ENCODE measurements at places on chromosomes 11 and 22.

DNA sequence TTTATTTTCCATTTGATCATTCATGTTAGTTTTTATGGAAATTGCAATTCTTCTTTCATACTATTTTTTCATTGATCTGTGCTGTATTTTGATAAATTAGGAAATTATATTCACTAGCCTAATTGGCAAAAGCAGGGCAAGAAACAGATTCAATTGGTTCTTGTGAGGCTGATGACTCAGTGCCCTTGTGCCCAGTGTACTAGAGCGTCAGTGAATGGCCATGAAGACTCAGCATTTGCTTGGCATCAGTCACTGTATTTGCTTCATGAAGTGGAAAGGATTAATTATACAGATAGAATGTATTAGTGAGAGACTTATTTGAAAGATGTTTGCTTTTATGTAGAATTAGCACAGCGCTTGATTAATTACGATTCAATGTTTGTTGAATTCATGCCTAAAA is 31.8 kb downstream of the MRGPRX1 start:
- no peak for DNase-seq

GRCh38 chr11:72100462-72100861 is 2.6 kb downstream of the LAMTOR1 start:
- no peak for DNase-seq

- DNase-seq = no peak
These were observed 39.3 kb downstream of the PDGFB start for GRCh38 chr22:39205344-39206021.

- no peak for DNase-seq
These were observed 219.7 kb upstream of the ANO3 start for GRCh38 chr11:26112264-26112663.

DNA sequence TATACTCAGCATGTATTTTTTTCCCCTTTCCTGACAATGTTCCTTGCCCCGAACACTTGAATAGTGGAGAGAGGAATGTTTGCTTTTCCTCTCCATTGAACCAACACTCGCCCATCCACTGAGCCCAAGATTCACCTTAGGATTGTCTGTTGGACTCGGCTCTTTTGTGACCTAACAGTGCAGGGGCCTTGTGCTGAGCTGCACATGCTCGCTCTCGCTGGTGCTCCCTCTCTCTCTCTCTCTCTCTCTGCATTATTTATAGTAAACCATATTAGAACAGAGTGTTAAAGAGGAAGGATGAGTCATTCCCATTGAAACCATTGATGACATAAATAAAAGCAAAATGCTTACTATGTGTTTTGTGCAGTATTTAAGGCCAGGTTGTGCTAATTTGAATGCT is 20.7 kb downstream of the ZBTB16 start:
- no peak for DNase-seq

DNA sequence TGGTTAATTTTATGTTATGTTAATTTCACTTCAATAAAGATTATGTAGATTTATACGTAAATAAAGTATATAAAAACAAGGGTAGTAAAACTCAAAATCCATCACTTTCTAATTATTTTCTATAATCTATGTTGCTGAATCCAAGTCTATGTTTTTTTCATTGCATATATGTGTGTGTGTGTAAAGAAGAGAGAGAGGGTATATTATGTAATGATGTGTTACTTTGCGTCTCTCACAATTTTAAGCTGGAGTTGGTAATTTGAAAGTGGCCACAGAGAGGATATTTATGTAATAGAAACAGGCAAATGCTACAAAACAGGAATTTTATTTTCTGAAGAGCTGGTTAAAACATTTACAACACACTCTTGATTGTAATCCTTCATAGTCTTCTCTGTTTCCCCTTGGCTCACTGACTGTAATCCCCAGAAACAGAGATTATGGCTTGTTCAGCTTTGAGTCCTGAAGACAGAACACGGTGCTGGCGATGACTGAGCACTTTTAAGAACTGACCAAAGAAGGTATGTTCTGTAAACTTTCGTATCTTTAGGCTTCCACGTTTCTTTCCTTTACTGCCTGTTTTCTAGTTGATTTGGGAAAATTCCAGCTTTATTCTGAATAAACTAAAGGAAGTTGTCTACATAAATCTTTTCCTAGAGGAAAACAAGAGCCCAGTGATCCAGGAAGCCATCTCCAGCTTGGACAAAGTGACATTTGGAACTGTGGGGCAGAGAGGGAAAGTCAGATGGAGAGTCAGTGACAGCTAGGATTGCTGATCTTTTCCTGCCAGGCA is 43.6 kb downstream of the OR2AG2 start:
- DNase-seq = no peak

DNA sequence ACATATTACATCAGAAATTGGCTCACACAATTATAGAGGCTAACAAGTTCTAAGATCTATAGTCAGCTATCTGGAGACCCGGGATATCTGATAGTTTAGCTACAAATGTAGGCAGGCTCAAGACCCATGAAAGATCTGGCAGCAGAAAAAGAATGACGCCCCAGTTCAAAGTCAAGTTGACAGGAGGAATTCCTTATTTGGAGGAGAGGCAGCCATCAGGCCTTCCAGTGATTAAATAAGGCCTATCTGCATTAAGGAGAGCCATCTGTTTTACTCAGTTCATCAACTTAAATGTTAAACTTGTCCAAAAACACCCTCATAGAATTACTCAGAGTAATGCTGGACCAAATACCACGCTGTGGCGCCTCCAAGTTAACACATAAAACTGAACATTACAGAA is 1402.6 kb downstream of the FAM181B start:
- DNase-seq = no peak

- no peak for DNase-seq
These were observed 3.0 kb downstream of the GSTT4 start for GRCh38 chr22:24002272-24002671.

- DNase-seq = no peak
These were observed 57.5 kb downstream of the RTL6 start for GRCh38 chr22:44440224-44441160.

DNA sequence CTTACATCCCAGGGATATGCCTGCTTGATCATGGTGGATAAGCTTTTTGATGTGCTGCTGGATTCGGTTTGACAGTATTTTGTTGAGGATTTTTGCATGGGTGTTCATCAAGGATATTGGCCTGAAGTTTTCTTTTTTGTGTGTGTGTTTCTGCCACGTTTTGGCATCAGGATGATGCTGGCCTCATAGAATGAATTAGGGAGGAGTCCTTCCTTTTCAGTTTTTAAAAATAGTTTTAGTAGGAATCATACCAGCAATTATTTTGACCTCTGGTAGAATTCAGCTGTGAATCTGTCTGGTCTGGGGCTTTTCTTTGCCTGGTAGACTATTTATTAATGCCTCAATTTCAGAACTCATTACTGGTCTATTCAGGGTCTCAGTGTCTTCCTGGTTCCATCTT is 362.4 kb downstream of the JRKL start:
- no peak for DNase-seq

DNA sequence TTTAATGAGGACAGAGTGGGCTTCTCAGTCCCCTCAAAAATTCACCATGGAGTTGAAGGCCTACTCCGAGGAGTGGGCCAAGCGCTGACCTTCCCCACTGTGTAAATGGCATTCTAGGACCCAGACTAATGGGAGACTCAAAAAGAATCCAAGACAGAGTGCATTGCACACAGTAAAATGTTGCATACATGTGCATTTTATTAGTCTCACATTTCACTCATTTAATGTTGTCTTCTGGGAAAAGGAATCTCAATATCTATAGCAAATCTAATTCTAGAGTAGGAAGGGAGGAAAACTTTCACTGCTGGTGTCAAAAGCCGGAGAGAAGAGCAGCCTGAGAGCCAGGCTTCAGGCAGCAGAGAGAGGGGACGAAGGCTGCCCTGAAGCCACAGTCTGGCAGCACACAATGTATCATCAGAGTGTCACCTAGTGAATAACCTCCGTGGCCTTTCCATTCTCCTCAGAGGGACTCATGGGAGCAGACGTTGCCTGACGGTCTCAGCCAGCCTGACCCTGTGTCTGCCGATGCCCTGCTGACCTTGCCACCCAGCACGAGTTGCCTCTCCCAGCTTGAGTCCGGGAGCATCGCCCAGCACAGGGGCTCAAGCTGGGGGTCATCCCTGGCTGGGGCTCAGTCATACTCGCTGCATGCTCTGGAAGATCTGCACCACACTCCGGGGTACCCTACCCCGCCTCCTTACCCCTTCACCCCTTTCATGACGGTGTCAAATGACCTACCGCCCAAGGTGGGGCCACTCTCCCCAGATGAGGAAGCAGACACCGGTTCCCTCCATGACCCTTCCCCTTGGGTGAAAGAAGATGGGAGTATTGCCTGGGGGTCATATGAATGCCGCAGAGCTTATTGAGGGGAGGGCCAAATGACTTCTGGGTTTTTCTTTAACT is 12.9 kb upstream of the POU2AF3 start:
- DNase-seq = no peak

GRCh38 chr22:27987557-27987956 is 68.5 kb upstream of the PITPNB start:
- no peak for DNase-seq

Measured in NCI-H187 treated with DMSO at 0.1 percent for 48 hours (cell line).